Germinal center (tissue), 1 donor: ENCODE measurements at places on chromosomes 4 and X.

- DNase-seq, result no peak
Measured at GRCh38 chr4:3702561-3703221, 63.5 kb upstream of the ADRA2C start.

DNA sequence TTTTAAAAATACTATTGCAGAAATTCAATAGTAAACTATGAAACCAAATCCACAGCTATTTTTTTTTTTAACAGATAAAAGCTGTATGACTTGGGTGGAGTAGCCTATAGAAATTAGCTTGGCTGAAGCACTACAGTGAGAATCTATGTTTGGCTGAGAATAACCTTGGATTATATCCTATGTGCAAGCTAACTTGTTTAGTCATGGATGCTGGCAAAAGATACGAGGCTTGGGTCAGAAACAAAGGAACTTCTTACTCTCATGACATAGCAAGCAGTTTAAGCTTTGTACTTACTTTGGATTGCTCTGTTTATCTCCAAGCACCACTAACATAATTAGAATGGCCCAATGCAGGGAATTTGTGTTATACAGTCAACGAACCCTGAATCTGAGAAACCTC, 119.2 kb upstream of the GRID2 start:
- DNase-seq, result no peak

DNA sequence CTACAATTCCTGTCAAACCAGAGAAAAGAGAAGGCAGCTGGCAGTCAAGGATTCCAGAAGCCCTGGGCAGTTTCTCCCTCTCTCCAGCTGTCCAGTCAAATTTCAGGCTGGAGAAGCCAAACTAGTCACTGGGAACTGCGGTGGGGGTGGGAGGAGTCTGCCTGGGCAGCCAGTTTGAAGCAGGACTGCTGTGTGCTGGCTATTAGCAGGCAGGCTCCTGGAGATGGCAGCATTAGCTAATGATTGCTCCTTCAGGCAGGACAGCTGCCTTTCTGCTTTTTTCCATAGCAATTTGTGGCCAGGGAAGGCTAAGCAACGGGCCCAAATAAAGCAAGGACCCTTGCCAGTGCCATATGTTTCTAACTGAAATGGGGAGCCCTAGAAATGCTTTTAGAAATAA, 44.7 kb upstream of the FGF13 start:
- no peak for DNase-seq

GRCh38 chr4:106775636-106776035, 260.5 kb downstream of the DKK2 start:
- no peak for DNase-seq

DNA sequence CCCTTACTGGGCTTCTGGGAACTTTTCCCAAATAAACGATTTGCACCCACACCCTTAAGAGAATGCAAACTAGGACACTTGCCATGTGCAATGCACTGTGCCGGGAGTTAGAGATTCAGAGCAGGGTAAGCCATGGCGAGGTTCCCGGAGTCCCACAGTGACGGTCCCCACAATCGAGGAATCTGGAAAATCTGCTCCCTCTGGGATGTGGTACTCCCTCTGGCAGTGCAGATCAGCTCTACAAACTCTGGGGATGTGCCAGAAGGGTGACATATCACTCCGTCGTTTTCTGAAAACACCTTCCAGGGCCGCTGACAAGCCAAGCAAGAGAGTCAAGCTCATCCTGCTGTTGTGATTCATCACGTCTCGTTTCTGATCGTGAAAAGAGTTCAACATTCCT, 537.5 kb downstream of the BCOR start:
- no peak for DNase-seq

- DNase-seq, result no peak
Measured at GRCh38 chr4:162510115-162510514, 346.3 kb upstream of the FSTL5 start.
